CD4-positive, alpha-beta T cell treated with Interleukin-15 for 4 hours (primary cell): ENCODE measurements at places on chromosomes 12 and 14.

- no peak for DNase-seq
Measured at GRCh38 chr12:91947459-91947858, 198.2 kb downstream of the BTG1 start.

DNA sequence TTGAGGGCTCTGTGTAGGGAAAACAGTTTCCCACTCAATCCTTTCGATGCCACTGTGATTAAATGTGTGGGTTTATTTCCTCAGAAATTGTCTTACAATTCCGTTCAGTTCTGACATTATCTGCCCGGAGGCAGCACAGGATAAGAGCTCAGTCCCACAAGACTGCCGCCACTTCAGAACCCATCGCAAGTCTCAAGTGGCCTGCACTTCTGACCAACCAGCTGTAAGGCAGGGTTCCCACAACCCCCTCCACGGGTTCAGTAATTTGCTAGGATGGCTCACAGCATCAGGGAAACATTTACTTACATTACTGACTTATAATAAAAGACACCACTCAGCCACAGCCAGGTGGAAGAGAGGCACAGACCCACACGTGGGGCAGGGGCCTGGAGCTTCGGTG lies 17.2 kb downstream of the BDKRB2 start:
- DNase-seq = no peak

- DNase-seq = no peak
Measured at GRCh38 chr12:40054555-40055227, 51.2 kb downstream of the SLC2A13 start.

- DNase-seq = no peak
Measured at GRCh38 chr12:131166717-131167116, 213.0 kb downstream of the ADGRD1 start.

DNA sequence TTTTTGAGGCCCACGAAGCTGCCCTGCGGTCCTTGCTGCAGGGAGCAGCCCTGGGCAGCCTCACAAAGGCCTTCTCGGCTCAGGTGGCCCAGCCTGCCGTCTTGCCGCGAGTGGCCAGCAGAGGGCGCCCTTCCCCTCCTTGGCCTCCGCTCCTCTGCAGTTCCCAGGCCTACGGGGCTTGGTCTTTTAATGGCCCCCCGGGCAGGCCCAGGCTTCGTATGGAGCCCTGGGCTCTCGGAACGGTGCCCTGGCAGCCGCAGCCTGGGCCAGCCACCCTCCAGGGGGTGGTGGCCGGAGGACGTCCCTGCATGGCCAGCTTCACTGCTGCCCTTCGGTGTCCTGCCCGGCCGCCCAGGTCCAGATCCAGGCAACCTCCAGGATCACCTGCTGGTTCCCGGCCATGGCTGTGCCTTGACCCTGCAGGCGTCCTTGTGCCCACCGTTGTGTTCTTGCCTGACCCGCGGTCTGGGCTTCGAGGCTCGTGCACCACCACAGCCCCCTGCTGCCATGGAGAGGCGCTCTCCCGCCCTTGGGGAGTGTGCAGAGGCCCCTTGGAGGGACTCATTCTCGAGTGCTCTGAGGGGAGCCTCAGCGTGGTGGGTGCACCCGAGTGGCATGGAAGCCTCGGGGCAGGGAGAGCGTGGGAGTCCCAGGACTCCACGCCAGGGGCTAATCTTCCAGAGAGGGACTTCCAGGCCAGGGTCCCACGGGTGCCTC lies 9.4 kb downstream of the ASPG start:
- DNase-seq = peak; percentile 62

GRCh38 chr14:32259368-32260013 lies 56.4 kb upstream of the RNU6-8 start:
- no peak for DNase-seq

- DNase-seq = no peak
Measured at GRCh38 chr14:56812364-56813141, 2.3 kb upstream of the OTX2 start.

- DNase-seq = no peak
Measured at GRCh38 chr14:41830714-41831406, 224.2 kb downstream of the LRFN5 start.

DNA sequence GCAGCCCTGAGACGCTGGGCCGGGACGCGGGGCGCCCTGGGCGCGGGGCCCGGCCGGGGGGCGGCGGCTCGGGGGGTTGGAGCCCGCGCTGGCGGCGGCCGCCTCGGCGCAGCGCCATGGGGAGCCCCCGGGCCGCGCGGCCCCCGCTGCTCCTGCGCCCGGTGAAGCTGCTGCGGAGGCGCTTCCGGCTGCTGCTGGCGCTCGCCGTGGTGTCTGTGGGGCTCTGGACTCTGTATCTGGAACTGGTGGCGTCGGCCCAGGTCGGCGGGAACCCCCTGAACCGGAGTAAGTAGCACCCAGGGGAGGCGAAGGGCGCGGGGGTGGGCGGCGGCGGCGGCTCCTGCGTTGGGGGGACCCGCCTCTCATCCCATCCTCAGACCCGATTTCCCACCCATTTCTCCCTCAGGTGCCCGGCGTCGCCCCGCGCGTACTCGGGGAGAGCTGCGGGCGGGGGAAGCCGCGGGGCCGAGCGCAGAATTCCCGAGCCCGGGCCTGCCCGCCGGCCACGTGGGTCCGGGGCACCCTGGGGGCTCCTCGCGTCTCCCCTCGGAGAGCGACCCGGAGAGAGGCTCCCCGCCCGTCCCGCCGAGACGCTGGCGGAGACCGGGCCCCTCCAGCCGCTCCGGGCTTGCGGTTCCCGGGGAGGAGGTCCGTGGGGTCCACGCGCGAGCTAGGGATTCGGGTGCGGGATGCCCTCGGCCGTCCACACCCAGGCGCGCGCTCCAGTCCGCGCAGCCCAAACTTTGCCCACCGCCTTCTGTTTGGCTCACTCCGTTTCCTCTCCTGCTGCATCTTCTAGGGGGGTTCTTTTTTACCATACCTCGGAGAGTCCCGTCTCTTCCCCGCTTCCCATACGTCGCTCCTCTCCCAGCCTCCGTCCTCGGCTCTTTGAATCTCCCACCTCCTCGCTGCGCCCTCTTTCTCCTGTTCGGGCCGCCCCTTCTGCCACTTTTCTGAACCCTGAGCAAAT lies 807 bp downstream of the B4GALNT3 start:
- peak; percentile 17 for DNase-seq

GRCh38 chr14:71322655-71323250 lies 415.5 kb downstream of the PCNX1 start:
- peak; percentile 47 for DNase-seq

DNA sequence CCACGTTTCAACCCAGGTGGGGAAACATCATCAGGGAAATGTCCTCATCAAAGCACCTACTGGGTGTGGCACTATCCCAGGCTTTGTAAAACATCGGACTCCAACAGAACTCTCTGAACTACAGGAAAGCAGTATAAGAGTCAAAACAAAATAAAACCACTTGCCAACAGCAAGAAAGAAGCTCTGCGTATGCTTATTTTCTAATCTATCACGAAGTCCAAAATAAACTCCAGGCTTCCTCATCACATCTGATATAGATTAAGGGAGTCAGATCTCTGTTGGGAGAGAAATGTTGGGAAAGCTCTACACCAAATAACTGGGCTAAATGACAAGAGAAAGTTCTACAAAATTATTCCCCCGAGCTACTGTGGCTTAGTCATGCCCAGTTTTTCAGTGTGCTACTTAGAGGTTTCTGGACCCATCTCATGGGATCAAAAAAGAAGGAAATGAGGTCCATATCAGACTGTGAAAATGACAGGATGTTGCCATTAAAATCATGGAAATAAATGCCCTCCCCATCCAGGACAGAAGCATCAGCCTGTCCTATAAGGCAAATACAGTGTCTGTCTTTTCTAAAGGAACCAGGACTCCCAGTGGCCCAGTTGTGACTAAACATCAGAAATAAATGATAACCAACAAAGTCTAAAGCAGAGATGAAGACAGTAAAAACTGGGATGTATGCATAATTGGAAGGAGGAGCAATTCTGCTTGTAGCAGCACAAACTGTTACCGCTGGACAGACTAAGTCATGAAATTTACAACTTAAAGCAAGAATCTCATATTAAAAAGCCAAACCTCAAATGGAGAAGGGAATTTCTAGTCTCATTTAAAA lies 149.5 kb downstream of the STXBP6 start:
- no peak for DNase-seq

DNA sequence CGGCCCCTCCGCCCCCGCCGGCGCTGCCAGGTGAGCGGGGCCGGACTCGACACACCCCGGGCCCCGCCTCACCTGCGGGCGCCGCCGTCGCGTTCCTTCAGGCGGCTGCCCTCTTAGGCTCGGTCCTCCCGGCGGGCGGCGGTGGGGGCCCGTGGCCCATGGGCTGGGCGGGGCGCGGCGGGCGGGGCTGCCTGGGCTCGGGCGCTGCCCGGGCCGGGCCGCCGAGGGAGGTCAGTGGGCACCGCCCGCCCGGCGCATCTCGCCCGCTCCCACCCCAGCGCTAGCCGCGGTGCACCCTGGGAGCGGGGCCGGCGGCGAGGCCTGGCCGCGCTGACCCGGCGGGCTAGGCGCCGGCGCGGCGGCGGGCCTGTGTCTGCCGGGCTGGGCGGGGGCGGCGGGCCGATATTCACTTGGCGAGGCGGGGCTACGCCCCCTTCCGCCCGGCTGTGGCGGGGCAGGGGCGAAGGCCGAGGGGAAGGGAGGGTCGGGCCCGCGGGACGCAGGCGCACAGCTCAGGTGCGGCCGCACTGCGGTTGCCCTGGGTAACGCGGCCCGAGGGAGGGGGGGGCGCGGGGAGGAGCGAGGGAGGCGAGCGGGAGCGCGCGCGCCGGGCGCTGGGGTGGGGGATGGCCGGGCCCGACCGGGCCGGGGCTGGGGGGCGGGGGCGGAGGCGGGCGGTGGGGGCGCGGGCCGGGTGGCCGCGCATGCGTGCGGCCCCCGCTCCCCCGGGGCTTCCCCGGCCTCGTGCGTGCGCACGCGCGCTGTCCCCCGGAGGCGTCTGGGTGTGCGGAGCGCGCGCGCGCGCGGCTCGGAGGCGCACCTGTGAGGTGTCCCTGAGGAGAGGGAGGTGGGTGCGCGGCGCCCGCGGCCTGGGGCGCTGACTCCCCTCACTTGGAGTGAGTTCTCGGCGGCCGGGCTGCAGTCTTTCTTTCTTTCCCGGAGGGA lies at the start of the genes CCDC92 and ZNF664:
Gene CCDC92 (minus strand): TSS at position 375 of the 945 bp plus-strand sequence. CDS start 28,526 bp downstream, outside the sequence.
Gene ZNF664 (plus strand): TSS at position 759 of the 945 bp plus-strand sequence. CDS start 38,930 bp downstream, outside the sequence.
- DNase-seq = peak; percentile 96

- DNase-seq = no peak
Measured at GRCh38 chr14:22388669-22389595, 200.1 kb downstream of the DAD1 start.
